Neural crest cell (in vitro differentiated cells): ENCODE measurements at places on chromosomes 4 and X.

DNA sequence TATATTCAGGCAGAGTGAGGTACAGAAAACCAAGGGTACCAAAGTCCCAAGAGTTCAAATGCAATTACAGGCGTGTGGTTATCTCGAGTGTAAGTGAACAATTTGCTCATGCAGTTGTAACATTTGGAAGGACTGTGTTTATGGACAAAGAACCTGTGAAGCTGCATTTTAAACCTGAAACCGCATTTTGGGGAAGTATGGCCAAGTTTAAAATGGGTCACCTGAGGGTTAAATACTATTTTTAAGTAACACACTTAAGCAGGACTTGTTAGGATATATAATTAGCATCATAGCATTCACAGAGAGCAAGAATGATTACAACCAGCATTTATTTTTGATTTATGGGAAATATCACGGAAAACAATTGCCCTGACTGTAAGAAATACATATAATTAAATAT, 79.1 kb upstream of the LCORL start:
- no peak for DNase-seq

GRCh38 chrX:118459494-118459893, 36.1 kb upstream of the DOCK11 start:
- no peak for DNase-seq

GRCh38 chrX:16160729-16161128, 6.6 kb upstream of the MAGEB17 start:
- no peak for DNase-seq

DNA sequence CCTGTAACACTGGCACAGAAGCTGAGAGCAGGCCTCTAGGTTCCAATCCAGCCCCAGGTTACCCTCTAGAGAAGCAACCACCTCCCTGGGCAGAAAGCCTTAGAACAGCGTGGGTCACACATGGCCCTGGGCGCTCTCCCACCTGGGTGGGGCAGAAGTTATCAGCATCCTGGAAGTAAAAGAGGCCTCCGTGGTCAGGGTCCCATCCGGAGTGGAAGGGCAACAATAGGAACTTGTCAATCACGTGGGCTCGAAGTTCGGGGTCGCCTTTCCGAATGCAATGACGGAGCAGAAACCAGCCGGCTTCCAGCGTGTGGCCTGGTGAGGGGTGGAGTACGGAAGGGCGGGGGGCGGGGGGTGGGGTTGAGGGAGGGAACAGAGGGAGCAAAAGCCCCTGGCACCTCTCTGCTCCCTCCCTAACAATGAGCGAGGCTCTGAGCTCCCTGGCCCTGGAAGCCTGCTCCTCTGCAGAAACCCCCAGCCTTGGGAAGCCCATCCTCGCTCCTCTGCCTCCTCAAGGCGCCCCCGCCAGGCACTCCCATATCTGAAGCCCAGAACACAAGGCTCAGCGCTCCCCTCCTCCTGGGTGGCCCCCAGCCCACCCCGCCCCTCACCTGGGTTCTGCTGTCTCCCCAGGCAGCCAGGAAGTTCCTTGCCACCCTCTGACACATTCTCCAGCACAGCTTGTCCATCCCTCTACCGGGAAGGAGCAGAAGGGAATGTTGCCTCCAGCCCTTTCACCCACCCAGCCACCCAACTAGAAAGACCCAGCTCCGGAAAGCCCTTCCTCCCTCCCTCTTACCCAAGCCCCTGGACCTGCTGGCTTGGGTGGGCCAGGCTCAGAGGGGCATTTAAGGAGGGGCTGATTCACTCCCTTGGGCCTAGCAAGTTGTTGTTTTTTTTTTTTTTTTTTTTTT, 2.8 kb downstream of the RENBP start:
- no peak for DNase-seq

- DNase-seq: no peak
These were observed 952.7 kb upstream of the SLIT2 start for GRCh38 chr4:19298998-19299397.

DNA sequence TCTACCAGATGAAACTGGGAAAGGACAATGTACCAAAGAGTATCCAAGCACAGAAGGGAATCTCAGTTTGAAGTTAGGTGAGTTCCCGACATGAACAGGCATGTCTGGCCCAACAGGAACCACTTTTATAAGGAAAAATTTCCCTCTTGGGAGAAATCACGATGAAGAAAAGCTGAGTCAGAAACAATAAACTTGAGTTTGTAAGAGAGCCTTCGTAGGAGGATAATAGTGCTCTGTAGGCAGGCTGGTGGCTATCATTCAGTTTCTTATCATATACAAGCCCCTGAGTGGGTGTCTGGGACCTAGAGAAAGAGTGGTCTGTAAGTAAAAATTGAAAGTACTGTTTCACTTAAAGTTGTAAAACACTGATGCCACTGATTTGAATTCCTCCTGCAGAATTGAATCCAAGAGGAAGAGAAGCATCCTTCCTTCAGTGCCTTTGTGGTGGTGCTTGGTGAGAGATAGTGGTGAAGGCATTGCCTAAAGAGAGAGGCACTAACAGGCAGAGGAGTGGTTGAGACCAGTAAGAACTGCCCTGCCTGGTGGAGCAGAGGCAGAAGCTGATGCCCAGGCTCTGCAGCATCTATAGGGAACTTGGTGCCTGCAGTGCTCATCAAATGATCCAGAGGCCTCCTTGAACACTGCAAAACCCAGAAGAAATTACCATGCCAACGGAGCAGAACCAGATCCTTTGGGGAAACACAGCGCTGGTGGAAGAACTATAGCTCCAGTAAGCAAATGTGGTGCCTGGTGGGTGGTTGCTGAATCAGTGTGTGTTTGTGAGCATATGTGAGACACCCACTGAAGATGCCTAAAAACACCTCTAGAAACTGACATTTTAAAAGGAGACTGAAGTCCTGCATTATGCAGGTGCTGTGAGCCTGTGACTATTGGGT, 31.7 kb upstream of the METAP1 start:
- no peak for DNase-seq

- no peak for DNase-seq
These were observed 25.2 kb upstream of the SORCS2 start for GRCh38 chr4:7166981-7167700.
